NCI-H1694 (cell line): ENCODE measurements at places on chromosomes 4 and X.

DNA sequence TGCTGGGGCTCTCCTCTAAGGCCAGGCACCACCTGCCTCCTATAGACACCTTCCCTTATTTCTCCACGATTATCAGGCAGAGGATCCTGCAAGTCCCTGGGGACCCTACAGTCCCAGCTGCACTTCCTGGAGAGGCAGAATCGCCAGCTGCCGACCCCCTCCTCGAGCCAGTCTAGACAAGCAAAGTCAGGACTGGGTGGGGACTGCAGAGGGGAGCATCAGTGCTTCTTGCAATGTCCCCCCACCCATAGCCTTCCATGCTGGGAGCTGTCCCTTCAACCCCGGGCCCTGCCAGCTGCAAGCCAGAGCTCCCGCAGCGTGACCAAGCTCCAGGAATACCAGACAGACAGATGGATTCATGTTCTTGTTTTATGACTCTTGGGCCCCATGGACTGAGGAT lies 1.4 kb upstream of the CRMP1 start:
- DNase-seq: peak; percentile 33

- no peak for DNase-seq
Measured at GRCh38 chr4:6222761-6223292, 22.5 kb upstream of the JAKMIP1 start.

- no peak for DNase-seq
Measured at GRCh38 chr4:172104539-172104938, 291.3 kb downstream of the GALNTL6 start.

DNA sequence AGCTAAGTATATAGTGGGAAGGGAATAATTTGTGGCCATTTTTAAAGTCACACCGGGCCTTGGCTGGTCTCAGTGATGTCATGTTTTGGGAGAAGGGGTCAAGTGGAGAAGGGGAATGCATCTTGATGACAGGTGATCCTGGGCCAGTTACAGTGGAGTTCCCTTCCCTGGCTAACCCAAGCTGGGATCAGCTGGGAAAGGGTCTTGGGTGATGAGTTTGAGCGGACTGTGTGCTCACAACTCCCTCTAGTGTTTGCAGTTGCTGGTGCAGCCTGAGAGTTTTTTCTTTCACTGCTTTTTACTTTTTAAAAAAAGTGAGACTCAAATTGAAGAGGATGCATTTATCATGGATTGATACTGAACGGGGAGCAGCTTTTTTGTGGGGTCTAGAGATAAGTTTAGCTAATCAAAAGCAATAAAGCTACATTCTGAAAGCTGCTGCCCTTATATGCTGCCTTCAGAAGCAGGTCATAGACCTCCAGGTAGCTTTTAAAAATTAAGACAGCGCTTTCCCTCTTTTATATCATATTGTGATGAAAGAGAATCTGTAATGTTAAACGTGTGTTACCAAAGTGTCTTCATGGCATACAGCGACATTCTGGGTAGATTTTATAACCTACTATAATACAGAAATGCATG lies 164.7 kb downstream of the DCLK2 start:
- peak; percentile 24 for DNase-seq

DNA sequence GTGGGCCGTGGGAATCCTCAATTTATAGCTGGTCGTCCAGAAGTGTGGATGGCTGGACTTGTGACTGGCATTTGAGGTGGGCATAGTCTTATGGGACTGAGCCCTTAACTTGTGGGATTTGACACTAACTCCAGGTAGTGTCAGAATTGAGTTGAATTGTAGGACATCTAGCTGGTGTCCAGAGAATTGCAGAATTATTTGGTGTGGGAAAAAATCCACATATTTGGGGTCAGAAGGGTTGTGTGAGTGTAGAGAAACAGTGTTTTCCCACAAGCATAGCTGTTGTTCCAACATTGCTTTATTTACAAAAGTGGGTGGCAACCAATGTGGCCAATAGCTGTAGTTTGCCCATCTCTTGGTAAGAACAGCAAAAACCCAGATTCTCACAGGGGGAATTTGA lies 91.3 kb downstream of the MOSPD2 start:
- no peak for DNase-seq

DNA sequence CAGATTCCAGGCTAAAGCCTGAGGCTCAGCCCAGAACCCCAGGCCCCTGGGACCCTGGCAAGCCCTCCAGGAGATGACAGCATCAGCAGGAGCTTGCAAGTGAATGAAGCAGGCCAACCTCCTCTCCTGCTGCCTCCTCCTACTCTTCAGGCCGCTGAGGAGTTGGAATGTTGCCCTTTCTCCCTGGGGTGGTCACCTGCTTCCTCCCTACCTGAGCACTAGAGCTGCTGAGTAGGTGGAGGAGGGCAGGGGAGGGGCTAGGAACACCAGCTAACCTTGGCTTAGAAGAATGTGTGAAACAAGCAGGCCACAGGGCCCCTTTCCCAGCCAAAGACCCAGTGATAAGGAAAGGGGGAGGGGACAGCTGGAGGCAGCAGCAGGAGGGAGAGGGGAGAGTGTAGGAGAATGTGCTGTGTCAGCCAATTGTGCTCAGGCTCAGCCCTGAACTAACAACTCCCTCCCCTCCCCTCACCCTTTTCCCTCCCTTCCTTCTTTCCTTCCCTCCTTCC lies 58.0 kb downstream of the PJA1 start:
- DNase-seq: no peak

DNA sequence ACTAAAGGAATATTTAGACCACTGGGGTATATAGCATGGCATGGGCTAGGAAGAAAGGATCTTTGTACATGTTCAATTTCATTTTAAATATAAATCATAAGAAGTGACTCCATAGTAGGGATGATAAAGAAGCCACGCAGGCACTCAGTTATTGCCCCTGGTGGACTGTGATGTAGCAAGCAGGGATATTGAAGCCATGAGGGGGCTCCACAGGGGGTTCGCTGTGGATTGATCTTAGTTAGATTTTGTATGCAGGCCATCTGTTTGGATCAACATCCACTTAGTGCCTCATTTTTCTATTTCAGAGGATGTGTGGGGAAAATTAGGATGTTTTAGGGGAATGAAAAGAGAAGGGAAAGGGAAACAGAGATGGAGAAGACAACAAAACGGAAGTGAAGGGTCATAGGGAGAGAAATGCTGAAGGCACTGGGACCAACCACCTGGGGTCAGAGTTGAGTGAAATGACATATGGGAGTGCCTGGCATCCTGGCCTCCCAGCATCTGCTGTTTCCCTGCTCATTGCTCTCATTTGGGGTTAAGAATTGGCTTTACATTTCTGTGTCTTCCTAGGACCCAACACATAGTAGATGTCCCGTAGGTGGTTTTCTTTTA lies 11.2 kb upstream of the FREM3 start:
- peak; percentile 5 for DNase-seq

- no peak for DNase-seq
Measured at GRCh38 chrX:66221856-66222255, 57.8 kb downstream of the HEPH start.

GRCh38 chrX:74922922-74923543 lies 2.2 kb downstream of the NEXMIF start:
- DNase-seq: peak; percentile 53

DNA sequence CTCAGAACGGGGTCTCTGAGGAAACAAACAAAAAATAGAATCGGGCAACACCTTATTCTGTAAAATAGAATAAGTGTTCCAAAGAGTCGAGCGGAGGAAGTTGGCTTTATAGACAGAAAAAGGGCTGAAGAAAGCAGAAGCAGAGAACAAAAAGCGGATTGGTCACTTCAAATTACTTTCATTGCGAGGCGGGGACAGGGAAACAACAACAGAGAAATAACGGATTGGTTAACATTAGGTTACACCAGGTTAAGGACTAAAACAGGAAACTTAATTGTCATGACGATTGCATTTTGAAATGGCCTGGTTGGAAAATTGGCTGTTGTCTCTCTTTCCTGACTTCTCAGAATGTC lies 433 bp upstream of the COQ2 start:
- no peak for DNase-seq

DNA sequence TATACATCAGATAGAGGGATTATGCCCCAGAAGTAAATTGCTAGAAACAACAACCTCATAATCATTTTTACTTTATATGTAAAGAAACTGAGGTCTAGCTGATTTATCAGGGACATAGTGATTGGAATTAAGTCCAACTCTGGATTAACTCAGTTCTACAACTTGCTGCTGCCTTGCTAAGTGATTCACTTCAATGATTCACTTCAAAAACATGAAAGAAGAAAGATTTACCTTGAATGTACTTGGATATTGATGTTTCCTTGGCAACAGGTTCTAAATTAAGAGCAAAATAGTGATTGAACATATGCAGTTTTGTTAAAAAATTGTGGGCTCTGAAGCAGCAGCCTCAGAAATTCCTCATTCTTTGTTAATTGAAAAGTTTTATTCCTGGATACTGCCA lies 99.8 kb upstream of the H2AZ1 start:
- DNase-seq: no peak

GRCh38 chrX:116276261-116276660 lies 105.7 kb downstream of the AGTR2 start:
- DNase-seq: no peak

DNA sequence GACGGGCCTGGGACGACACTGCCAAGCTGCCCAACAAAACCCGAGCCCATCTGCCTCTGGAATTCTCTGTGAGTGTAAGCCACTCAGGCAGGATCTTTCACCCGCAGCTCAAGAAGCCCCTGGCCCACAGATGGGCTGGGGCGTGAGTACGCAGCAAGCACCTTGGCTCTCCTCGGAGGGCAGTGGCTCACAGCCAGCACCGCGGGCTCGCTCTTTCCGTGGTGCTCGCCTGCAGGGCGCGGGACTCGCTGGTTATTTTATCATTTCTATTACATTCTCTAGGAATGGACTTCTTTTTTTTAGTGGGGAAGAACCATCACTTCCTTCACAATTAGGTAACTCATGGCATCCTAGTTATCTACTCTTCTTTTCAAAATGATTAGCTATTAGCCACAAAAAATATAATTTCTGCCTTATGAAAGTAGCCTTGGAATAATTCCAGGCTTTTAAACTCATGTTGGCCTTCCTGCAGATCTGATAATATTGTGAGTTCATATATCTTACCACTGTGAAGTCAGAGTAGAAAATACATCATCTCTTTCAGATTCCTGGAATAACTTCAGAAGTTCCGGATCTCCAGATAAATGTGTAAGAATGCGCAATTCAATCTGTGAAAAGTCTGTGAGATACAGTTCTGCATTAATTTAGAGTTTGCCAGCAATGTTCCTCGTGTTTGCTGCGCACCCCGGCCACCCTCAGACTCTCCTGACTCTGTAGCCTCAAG lies 68.6 kb downstream of the NAT8L start:
- no peak for DNase-seq

DNA sequence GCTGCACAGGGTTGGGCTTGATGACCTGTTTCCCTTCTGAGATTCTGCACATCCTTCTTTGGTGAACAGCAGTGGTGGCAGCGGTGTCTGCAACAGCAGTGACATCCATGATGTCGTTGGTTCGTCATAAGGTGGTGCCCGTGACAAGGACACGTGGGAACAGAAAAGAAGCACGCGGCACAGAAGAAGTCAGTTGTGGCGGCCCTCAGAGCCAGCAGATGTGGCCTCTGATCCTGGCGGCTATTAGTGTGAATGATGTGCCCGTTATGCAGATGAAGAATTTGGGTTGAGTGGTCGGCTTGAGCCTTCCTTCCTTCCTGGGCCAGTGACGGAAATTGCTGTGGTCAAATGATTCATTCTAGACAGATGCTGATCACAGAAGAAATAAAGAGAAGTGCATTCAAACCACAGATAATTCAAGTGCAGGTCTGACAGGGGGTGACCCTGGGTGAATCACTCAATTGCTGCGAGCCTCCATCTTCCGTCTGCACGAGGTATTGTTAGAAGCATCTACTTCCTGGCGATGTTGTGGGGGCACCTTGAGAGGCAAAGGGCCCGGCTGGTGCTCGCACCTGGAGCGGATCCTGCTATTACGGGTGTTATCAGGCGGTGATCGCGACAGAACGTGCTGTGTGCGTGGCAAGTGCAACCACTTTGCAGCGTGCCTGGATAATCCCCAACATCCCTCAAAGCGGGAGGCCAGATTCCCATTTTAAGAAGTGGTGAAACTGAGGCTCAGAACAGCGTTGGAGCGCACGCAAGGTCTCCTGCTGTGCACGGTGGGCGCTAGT lies 215.2 kb upstream of the PSAPL1 start:
- DNase-seq: no peak

DNA sequence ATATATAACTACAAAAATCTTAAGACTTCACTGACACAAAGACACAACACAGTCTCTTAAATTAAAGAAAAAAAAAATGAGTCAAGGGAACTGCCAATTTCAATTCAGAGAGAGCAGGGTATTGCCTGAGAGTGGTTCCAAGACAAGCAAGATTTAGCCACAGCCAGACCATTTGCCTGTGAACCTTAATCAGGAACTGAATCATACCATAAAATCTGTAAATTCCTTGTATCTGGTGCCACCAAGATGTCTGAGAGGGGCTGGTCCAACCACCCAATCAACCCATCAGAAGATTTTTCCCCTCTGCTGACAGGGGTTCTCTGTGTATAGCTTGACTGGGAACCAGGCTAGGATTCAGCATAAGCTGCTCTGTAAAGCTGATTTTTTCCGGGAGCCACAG lies 159.2 kb downstream of the CPEB2 start:
- no peak for DNase-seq

DNA sequence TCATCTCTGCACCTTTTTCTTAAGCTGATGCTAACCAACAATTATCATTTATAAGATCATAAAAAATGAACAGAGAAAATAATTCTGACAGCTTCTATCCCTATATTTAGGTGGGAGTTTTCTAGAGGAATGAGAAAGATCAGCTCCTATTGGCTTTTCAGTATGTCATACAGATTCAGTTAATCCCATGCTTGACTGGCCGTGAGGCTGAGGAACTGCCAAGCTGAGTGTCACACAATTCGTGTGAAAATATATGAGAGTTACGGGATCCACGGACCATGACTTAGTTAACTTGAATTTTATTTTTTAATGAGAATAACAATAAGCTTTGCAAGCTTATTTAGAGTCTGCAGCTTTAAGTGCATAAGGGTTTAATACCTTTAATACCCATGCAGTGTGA lies 37.5 kb downstream of the PHEX start:
- DNase-seq: no peak

DNA sequence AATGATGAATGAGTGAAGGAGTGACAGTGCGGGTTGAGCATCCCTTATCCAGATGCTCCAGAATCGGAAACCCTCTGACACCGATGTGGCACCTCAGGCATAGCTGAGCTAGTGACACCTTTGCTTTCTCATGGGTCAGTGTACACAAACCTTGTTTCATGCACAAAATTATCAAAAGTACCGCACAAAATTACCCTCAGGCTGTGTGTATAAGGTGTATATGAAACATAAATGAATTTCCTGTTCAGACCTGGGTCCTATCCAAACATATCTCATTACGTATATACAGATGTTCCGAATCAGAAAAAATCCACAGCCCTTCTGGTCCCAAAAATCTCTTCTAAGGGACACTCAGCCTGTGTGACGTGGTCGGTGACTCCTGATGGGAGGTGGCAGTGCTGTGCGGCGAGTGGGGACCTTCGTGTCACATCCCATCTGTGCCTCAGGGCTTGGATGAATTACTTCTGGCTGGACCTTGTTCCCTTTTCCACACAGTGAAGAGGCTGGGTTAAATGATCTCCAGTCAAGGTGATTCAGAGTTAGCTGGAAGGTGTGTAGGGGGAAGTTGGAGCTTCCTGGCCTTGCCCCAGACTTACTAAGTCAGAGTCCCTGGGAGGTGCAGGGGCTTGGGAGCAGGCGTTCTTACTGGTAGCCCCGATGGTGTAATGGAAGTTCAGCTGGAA lies 18.8 kb downstream of the RGS12 start:
- no peak for DNase-seq

GRCh38 chr4:102326951-102327350 lies 18.3 kb downstream of the SLC39A8 start:
- no peak for DNase-seq
